DMS53 (cell line): ENCODE measurements at places on chromosomes 4 and X.

DNA sequence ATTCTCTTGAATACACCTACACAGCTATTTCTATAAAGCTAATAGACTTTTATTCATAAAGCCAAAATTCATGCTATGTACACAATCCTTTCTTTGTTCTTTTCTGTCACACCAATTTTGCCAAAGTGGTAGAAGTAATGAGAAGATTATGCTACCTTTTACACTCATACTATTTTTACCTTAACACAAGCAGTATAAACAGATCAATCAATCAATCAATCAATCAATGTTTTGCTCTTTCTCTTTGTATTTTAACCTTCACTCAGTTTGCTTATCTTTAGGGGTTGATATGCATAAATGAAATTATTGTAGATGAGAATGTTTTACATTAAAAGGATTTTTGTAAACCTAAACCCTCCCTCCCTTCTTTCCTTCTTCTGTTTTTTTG, 878.6 kb downstream of the RAPGEF2 start:
- no peak for DNase-seq

DNA sequence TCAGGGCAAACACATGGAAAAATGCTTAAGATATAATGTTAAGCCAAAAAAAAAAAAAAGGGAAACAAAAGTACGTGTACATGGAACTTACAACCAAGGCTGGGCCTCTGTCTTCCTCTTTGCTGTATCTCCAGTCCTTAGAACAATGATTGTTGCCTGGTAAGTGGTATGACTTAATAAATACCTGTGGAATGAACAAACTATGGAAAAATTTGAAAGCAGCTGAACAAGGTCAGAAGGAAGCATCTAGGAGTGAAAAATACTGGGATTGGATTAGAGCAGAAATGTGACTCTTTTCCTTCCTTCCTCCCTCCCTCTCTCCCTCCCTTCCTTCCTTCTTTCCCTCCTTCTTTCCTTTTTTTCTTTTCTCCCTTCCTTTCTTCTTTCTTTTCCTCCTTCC, 54.2 kb upstream of the SMIM10 start:
- no peak for DNase-seq

DNA sequence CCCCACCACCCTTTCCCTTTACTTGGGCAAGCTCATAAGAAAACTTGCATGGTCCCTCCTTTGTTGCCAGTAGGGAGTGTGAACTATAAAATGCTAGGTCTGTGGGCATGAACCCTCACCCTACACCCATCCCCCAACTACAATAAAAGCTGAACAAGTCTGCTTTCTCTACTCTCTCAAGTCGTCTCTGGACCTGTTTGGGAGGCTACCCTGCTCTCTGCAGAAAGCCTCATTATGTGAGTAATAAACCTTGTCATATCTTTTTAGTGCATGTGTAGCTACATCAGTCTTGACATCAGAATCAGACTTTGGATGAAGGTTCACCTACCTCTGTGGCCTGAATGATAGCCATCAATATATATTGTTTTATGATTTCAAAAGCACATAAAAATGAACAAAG, 155.4 kb upstream of the FAM241A start:
- no peak for DNase-seq

GRCh38 chr4:145177511-145177905, 2.9 kb downstream of the OTUD4 start:
- no peak for DNase-seq

- peak; percentile 90 for DNase-seq
These were observed 628 bp downstream of the MXD4 start for GRCh38 chr4:2261110-2261852.

- peak; percentile 64 for DNase-seq
These were observed 73.1 kb downstream of the MTHFD2L start for GRCh38 chr4:74230902-74231499.

- DNase-seq: peak; percentile 62
These were observed 1.7 kb downstream of the PPP1R3F start for GRCh38 chrX:49271341-49271740.

DNA sequence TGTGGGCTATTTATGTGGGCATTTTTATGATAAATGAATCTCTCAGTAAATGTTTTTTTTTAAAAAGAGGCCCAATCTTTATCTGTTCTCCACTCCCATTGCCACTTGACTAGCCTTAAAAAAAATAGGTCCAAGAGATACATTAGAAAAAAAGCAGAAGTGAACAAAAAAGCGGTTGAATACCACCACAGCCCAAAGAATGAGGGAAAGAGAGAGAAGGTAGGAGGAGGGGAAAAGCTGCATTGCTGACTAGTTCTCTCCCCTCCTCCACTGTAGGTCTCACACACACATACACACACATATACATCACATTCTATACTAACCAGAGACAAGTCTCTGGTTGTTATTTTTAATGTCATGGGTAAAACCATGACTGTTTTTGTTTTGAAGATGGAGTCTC, 95.8 kb upstream of the IL13RA1 start:
- no peak for DNase-seq

DNA sequence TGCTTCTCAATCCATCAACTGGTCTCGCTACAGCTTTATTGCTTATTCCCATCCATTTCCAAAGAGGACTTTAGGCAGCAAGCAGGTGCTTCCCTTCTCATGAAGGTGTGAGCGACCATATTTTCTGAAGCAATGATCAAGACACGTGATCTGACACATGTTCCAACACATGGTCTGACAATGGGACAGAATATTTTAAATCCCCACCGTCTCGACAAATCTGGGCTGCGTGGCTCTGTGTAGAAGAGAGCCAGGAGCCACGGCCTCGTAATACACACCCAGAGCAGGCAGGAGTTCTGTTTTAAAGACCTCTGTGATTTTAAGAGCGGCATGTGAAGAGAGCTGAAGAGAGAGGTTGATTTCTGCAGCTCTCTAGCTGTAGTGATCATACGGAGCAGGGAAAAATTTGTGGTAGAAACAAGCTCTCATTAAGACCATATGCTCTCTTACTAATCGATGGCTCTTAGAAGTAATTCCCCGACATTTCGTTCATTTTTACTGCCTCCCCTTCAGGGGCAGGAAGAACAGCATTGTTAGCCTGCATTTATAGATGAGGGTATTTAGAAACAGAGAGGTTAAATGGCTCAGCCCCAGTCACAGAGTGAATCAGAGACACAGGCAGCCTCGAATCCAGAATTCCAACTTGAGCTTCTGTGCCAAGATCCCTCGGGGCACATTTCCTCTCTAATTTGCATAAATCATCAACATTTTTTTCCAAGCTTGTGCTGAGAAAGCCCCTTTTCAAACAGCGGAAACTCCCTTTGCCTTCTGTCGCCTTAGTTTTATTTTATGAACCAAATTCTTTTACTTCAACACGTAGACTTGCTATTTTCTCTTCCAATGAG, 91.0 kb upstream of the BCOR start:
- DNase-seq: no peak

GRCh38 chrX:103539695-103540094, 20.4 kb upstream of the RAB40A start:
- DNase-seq: no peak

- DNase-seq: no peak
These were observed 126.0 kb downstream of the TENM3 start for GRCh38 chr4:182369211-182369610.

DNA sequence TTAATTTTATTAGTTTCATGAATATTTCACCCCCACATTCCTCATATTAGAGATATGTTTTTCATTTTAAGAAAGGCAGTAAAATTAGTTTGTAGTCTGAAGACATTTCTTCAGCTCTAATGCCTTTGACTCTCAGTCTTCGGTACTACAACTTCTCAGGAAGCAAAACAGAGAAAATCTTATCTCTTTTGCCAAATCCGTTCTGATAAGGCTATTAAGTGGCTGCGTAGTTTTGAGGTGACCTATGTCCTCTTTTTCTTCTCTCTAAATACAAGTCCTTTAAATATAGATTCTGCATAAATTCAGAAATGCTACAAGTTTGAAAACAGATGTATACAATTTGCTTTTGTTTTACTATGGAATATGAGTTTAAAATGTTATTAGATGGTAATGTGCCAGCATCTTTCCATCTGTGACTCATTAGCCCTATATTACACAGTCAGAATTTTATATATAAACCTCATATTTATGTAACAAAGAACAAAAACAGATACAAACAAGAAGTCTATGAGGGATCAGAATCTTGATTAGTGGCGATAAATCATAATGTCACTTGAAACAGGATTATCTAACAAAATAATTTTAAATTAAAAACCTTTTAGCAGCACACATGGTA, 181.2 kb upstream of the ETNPPL start:
- no peak for DNase-seq

GRCh38 chr4:170242471-170242870, 152.7 kb upstream of the AADAT start:
- no peak for DNase-seq

DNA sequence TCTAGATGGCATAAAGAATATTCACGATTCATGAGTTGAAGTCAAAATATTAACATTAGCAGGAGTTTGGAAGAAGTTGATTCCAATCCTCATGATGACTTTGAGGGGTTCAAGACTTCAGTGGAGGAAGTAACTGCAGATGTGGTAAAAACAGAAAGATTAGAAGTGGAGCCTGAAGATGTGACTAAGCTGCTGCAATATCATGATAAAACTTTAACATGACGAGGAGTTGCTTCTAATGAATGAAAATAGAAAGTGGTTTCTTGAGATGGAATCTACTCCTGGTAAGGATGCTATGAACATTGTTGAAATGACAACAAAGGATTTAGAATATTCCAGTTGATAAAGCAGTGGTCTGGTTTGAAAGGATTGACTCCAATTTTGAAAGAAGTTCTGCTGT, 70.1 kb upstream of the TMLHE start:
- no peak for DNase-seq

DNA sequence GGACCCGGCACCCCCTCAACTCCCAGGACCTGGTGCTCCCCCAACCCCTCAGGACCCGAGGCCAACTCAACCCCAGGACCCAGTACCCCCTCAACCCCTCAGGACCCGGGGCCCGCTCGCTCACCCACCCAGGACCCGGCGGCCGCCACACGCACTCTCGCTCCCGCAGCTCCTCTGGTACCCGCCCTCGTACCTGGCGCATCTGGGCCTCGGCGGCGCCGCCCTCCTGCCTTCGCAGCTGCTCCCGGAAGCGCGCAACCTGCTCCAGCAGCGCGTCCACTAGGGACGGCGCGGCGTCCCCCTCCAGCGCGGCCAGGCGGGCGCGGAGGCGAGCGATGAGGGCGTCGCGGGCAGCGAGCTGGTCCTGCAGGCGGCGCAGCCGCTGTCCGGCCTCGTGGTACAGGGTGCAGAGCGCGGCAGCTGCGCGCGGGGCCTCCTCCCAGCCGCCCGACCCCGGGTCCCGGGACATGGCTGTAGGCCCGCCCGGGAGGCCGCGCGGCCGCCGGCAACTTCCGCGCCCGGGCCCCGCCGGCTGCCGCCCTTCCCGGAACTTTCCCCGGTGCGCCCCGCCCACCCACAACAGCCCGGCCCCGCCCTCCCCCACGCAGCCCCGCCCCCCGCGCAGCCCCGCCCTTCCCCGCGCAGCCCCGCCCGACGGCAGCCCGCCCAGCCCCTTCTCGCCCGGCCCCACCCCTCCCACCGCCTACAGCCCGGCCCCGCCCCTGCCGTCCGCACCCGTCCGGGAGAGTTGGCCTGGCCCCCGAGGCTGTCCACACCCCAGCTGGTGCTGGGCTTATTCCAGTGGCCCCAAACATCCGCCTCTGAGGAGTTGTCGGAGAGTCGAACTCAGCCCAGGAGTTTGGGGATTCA, at the start of gene TNIP2:
Gene TNIP2 (minus strand): TSS at position 516 of the 870 bp plus-strand sequence. CDS start 47 bp downstream, at position 469.
- peak; percentile 98 for DNase-seq

DNA sequence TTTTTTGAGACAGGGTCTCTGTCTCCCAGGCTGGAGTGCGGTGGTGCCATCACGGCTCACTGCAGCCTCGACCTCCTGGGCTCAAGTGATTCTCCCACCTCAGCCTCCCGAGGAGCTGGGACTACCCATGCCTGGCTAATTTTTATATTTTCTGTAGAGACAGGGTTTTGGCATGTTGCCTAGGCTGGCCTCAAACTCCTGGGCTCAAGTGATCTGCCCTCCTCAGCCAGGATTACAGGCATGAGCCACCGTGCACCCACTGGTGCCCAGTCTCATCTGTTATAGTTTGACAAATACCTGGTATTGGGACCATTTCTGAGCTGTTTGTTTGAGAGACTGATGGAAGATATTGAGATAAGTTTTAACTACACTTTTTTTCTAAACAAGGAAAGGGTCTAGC, 57.5 kb upstream of the SMIM10 start:
- DNase-seq: no peak

DNA sequence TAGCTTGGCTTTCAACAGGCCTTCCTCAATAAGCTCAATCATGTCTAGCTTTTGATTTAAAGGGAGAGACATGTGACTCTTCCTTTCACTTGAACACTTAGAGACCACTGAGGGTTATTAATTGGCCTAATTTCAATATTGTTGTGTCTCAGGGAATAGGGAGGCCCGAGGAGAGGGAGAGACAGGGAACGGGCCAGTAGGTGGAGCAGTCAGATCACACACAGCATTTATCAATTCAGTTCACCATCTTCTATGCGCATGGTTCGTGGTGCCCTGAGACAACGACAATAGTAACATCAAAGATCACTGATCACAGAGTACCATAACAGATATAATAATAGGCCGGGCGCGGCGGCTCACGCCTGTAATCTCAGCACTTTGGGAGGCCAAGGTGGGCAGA, 17.8 kb downstream of the ZNF81 start:
- DNase-seq: peak; percentile 36

- no peak for DNase-seq
These were observed 43.3 kb upstream of the AGA start for GRCh38 chr4:177485528-177485927.

DNA sequence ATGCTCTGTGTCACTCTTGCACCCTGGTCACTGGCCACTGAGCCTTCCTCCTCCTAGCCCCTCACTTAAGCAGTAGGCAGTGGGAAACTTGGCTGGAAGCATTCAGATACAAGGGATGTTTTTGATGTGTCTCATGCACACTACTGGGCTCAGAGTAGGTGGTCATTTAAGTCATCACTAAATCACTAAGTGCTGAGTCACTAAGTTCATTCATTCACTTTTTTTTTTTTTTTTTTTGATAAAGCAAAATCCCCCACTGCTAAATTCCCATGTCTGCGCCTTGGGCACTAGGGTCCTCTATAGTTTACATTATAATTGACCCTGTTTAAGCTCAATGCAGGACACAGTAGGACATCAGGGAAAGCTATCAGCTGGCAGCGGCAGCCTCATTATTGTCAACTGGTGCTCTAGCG, 182.4 kb upstream of the MBNL3 start:
- DNase-seq: no peak

DNA sequence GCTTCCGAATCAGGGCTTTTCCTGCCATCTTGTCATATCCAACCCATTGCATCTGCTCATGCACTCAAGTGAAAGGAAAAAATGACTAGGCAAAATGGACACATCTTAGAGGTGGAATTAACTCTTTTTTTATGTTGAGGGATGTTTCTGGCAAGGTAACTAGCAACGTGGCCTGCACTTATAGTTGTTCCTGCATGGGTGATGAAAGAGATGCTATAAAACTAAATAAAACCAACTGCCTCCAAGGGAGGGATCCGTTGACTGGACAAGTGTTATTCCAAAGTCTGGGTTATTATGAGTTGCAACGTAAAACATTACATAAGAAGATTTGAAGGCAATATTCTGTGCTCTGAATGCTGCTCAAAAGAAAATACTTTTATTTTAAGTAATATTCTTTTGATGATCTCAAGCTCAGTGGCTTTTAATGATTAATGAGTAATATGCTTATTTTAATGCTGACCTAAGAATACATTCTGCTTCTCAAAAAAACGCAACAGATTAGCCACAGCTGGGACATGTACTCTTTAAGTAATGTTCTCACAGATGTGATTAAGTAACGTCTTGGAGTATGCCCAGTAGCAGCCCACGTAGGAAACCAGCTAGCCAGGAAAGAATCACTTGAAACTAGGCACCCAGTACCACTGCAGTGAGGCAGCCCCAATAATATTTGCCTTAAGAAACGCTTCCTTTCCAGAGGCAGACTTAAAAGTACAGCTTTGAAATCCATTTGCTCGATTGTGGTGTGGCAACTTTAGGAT, 27.4 kb downstream of the KLF3 start:
- DNase-seq: no peak

- DNase-seq: peak; percentile 89
These were observed 55.5 kb upstream of the FBXW7 start for GRCh38 chr4:152591396-152591795.
